ENCODE measurements at places on chromosomes 12 and 14.

GRCh38 chr12:113386866-113387566 is 16.7 kb downstream of the SDS start:
- no peaks in the 10 kb centered on the region for H3K4me1 ChIP-seq
- no peak overlapping the region for H3K4me3 ChIP-seq
- no peaks in the 10 kb centered on the region for H3K27me3 ChIP-seq

DNA sequence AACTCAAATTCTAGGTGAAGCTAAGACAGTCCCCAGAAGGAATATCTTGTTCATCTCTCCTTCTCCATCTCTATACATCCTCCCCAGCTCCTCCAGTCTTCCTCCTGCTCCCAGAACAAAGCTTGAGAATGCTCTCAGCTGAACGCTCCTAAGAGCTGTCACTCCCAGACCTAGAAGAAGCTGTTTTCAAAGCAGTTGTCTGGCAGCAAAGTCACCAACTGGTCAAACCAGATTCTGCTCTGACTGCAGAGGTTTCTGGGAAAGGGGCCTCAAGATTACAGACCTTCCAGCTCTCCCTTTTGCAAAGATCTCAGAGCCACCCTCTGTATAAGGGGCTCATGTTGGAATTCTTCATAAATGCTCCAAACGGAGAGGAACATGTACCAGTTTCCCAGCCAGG is 9.6 kb upstream of the HSPB8 start:
- H3K27me3 ChIP-seq = peaks cover 5% of the 10 kb centered on the region
- no peaks in the 10 kb centered on the region for H3K36me3 ChIP-seq
- no peaks in the 10 kb centered on the region for H3K4me1 ChIP-seq
- H3K4me3 ChIP-seq = no peak overlapping the region
- no peak overlapping the region for H3K27ac ChIP-seq

- H3K27me3 ChIP-seq = peaks cover 4% of the 10 kb centered on the region
- no peaks in the 10 kb centered on the region for H3K36me3 ChIP-seq
- DNase-seq = no peak
- no peak overlapping the region for H3K27ac ChIP-seq
Measured at GRCh38 chr12:5914387-5915149, 30.5 kb downstream of the ANO2 start.

DNA sequence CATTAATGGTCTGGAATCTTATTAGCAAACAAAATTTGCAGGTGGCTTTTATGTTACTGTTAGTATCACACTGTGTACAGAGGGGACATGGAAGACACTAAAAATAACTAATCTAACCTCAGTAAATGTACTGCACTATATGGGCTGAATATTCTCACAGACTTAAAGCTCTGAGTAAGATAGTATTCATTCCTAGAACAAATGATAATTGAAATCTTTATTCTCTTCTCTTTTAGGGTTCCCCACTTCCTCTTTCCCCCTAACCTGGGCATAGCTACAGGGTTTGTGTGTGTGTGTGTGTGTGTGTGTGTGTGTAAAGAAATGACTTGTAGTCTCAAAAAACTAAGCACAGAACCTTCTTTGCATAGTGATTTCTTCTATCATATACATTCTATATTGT is 21.4 kb upstream of the HECTD1 start:
- DNase-seq = no peak
- no peaks in the 10 kb centered on the region for H3K27me3 ChIP-seq
- H3K27ac ChIP-seq = no peak overlapping the region
- no peak overlapping the region for H3K4me3 ChIP-seq

- no peaks in the 10 kb centered on the region for H3K4me1 ChIP-seq
- no peak overlapping the region for H3K27ac ChIP-seq
- H3K27me3 ChIP-seq = peaks cover 18% of the 10 kb centered on the region
- no peaks in the 10 kb centered on the region for H3K36me3 ChIP-seq
Measured at GRCh38 chr14:101462726-101463565, 98.3 kb upstream of the DIO3 start.

- H3K4me3 ChIP-seq = no peak overlapping the region
- no peak for DNase-seq
- peaks cover under 1% of the 10 kb centered on the region for H3K4me1 ChIP-seq
- H3K36me3 ChIP-seq = peaks cover 7% of the 10 kb centered on the region
- no peaks in the 10 kb centered on the region for H3K27me3 ChIP-seq
Measured at GRCh38 chr14:64114166-64114565, 180.0 kb downstream of the ESR2 start.

- H3K36me3 ChIP-seq = no peaks in the 10 kb centered on the region
- H3K27ac ChIP-seq = no peak overlapping the region
- no peak for DNase-seq
Measured at GRCh38 chr14:68667313-68667791, 125.5 kb downstream of the ZFP36L1 start.

- no peak overlapping the region for H3K4me3 ChIP-seq
- H3K4me1 ChIP-seq = peaks cover 31% of the 10 kb centered on the region
- no peaks in the 10 kb centered on the region for H3K36me3 ChIP-seq
- no peak for DNase-seq
Measured at GRCh38 chr12:45256721-45257120, 40.8 kb downstream of the ANO6 start.

- no peak for DNase-seq
- H3K27ac ChIP-seq = no peak overlapping the region
- no peak overlapping the region for H3K4me3 ChIP-seq
- H3K27me3 ChIP-seq = peaks cover 11% of the 10 kb centered on the region
- no peaks in the 10 kb centered on the region for H3K36me3 ChIP-seq
Measured at GRCh38 chr14:100891051-100891450, 12.5 kb downstream of the RTL1 start.

DNA sequence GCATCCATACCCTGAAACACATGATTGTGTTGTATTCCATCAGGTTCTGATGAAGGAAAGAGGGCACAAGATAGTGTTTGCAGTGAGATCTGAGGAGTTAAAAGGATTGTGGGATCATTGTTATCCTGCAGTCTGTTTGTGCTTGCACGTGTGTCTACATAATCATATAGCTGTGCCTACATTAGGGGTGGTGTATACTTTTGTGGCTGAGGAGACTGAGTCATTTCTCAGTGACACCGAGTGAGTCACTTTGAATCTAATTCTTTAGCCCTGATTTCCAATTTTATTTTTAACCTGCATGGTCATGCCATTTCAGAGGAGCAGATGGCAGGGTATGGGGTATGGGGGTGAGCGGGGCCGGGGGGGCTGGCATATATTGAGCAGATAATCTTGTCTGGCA is 133.2 kb downstream of the ANO4 start:
- H3K36me3 ChIP-seq = no peaks in the 10 kb centered on the region
- DNase-seq = no peak
- H3K27ac ChIP-seq = no peak overlapping the region
- no peak overlapping the region for H3K4me3 ChIP-seq

DNA sequence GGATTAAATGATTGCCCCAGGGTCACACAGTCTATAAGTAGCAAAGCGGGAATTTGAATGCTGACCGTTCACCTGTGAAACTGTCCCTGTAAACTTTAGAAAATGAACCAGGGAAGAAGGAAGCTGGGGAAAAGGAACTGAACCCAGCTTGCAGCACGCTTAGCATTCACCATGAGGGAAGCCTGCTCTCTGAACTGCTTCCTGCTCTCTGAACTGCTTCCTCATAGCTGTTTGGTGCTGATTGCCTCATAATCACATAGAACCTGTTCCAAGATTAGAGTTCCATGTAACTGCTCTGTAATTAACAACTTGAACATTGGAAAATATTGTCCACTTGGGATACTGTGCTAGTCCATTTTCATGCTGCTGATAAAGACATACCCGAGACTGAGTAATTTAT is 1504.8 kb upstream of the TMEM132C start:
- H3K4me1 ChIP-seq = peaks cover 34% of the 10 kb centered on the region
- H3K36me3 ChIP-seq = peaks cover 49% of the 10 kb centered on the region
- peak overlapping the region; percentile 15 for H3K27ac ChIP-seq

GRCh38 chr14:97379091-97379531 is 581.9 kb downstream of the VRK1 start:
- no peak overlapping the region for H3K4me3 ChIP-seq
- H3K27me3 ChIP-seq = no peaks in the 10 kb centered on the region
- peak; percentile 19 for DNase-seq
- peaks cover 1% of the 10 kb centered on the region for H3K36me3 ChIP-seq
- H3K27ac ChIP-seq = peak overlapping the region; percentile 12

- no peak overlapping the region for H3K4me3 ChIP-seq
- DNase-seq = no peak
- H3K36me3 ChIP-seq = no peaks in the 10 kb centered on the region
- H3K27ac ChIP-seq = no peak overlapping the region
- H3K27me3 ChIP-seq = no peaks in the 10 kb centered on the region
Measured at GRCh38 chr12:131907379-131908091, 13.1 kb downstream of the ULK1 start.

DNA sequence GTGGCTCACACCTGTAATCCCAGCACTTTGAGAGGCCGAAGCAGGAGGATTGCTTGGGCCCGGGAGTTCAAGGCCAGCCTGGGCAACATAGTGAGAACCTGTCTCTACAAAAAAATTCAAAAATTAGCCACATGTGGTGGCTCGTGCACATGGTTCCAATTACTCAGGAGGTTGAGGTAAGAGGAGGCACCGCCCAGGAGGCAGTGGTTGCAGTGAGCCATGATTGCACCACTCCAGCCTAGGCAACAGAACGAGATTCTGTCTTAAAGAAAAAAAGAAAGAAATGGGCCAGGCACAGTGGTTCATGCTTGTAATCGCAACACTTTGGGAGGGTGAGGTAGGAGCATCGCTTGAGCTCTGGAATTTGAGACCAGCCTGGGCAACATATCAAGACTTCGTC is 33.5 kb downstream of the MAP1LC3B2 start:
- no peak overlapping the region for H3K4me3 ChIP-seq
- H3K4me1 ChIP-seq = peaks cover 32% of the 10 kb centered on the region
- peak; percentile 16 for DNase-seq
- H3K36me3 ChIP-seq = no peaks in the 10 kb centered on the region
- H3K27me3 ChIP-seq = no peaks in the 10 kb centered on the region

DNA sequence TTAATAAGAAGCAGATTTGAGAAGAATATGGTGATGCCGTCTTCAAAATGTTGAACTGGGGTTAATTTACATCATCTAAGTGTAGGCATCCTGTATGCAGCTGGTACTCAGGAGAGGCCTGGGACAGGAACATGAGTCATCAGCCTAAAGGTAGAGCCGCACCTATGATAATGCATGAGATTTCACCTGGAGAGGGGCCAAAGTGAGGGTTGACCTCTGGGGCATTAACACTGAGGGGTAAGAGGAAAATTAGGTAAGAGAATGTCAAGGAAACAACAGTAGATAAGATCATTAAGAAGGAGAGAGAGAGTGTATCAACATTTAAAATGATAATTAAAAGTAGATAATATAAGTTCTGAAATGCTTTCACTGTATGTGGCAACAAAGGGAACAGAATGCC is 20.2 kb upstream of the SSTR1 start:
- no peaks in the 10 kb centered on the region for H3K36me3 ChIP-seq
- no peak for DNase-seq
- H3K27ac ChIP-seq = no peak overlapping the region
- H3K4me3 ChIP-seq = no peak overlapping the region
- no peaks in the 10 kb centered on the region for H3K27me3 ChIP-seq
- no peaks in the 10 kb centered on the region for H3K4me1 ChIP-seq

- H3K4me1 ChIP-seq = no peaks in the 10 kb centered on the region
- H3K4me3 ChIP-seq = no peak overlapping the region
- no peak overlapping the region for H3K27ac ChIP-seq
- peaks cover 23% of the 10 kb centered on the region for H3K27me3 ChIP-seq
Measured at GRCh38 chr14:95850429-95850828, 26.2 kb upstream of the TUNAR start.

DNA sequence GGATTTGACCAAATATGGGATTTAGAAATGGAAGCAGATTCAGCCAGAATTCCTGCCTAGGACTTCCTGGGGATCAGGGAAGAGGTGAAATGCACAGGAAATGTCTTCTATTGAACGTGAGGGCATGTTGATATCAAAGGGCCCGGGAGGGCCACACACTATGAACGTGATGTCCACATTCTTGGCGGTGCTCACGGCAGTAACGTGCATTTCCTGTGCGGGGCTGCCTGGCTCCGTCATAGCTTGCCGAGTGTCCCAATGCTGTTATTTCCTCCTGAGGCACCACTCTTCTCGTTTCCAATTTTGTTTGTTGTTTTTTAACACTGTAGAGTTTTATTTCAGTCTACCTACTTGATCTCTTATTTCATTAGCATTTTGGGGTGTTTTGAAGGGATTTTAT is 67.3 kb downstream of the ZNF664 start:
- H3K4me1 ChIP-seq = peaks cover 6% of the 10 kb centered on the region
- H3K4me3 ChIP-seq = no peak overlapping the region
- H3K27me3 ChIP-seq = peaks cover 4% of the 10 kb centered on the region

GRCh38 chr12:44477331-44477980 is 398.7 kb downstream of the NELL2 start:
- H3K4me1 ChIP-seq = no peaks in the 10 kb centered on the region
- H3K36me3 ChIP-seq = no peaks in the 10 kb centered on the region
- DNase-seq = no peak
- no peaks in the 10 kb centered on the region for H3K27me3 ChIP-seq
- H3K27ac ChIP-seq = no peak overlapping the region
- H3K4me3 ChIP-seq = no peak overlapping the region

DNA sequence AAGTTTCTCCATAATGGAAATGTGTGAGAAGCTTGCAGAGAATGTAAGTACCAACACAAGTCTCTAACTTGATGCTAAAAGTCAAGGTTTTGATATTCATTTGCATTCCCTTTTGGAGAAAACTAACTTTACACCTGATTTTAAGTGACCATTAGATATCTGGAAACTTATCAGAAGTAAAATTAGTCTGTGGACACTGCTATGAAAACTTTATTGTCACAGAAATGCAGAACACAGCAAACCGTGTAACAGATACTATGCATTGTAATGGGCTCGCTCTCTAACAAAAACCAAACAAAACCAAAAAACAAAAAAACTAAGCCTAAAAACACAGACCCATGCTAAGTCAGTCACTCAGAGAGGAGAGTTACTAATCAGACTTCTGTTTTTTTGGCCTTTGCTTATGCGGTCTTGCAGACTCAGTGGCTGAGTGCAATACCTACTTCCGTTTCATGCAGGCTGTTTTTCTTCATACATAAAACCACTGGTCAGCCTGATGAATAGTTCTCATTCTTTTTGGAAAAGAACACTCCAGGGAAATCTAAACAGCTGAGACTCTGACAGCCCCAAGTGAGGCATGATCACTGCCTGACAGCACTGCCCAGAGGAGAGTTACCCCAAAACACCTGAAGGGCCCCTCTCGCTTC is 35.7 kb downstream of the NRDE2 start:
- no peak overlapping the region for H3K27ac ChIP-seq
- peaks cover 5% of the 10 kb centered on the region for H3K4me1 ChIP-seq
- H3K4me3 ChIP-seq = no peak overlapping the region
- no peak for DNase-seq

All from activated CD4-positive, alpha-beta T cell treated with anti-CD3 and anti-CD28 coated beads for 36 hours (primary cell).